DMS79 treated with DMSO at 0.1 percent for 48 hours (cell line): ENCODE measurements at places on chromosomes 3 and 15.

GRCh38 chr15:79898369-79898768, 1.6 kb upstream of the MTHFS start:
- no peak for DNase-seq

DNA sequence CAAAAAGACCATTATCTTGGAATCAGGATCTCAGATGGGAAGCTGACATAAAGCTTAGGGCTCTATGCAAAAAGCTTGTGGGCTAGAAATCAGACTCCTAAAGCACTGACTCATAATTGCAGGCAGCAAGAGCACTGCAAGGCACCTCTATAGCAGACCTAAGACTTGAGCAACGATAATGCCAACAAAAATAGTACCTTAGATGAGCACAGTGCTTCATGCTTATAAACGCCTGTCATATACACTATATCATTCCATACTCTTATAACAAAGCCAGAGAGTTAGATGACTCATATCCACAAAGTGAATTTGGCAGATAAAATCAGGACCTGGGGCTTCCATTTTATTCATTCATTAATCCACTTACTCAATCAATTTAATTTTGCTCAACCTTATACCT, 560.8 kb downstream of the MCTP2 start:
- no peak for DNase-seq

DNA sequence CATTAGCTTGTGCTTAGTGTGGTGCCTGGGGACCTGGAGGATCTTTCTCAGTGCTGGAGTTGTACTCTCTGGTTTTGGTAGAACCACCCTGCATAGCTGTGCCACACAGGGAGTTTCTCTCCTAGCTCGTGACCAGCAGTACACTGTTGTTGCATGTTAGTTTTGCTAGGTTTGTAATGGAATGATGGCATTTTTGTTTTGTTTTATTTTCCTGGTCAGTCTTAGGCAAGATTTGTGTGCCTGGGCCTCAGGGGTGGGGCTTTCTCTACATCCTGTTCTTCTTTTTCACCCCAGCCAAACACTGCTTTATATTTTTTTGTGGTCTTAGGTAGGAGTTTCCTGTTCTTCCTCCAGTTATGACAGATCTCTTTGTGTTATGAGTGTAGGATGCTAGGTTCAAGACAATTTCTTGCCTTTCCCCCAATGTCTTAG, 534.5 kb upstream of the KCNMB2 start:
- DNase-seq = no peak

- DNase-seq = peak; percentile 30
Measured at GRCh38 chr3:123642182-123642956, 57.5 kb upstream of the HACD2 start.

DNA sequence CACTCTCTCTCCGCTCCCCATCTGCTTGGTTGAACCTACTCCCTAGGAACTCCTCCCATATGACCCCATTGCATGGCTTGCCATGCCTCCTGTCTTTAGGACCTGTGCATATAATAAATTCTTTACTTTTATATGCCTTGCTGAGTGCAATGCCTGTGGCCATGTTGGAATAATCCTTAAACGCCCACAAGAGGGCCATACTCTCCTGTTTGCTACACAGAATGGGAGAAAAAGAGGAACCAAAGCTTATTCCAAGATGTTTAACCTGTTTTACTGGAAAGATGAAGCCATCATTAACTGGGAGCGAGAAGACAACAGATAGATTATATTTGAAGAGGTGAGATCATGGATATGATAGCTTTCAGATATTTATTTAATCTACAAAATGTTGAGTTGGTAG, 1097.8 kb downstream of the NAALADL2 start:
- no peak for DNase-seq
